ENCODE measurements at places on chromosomes 11 and 22.

DNA sequence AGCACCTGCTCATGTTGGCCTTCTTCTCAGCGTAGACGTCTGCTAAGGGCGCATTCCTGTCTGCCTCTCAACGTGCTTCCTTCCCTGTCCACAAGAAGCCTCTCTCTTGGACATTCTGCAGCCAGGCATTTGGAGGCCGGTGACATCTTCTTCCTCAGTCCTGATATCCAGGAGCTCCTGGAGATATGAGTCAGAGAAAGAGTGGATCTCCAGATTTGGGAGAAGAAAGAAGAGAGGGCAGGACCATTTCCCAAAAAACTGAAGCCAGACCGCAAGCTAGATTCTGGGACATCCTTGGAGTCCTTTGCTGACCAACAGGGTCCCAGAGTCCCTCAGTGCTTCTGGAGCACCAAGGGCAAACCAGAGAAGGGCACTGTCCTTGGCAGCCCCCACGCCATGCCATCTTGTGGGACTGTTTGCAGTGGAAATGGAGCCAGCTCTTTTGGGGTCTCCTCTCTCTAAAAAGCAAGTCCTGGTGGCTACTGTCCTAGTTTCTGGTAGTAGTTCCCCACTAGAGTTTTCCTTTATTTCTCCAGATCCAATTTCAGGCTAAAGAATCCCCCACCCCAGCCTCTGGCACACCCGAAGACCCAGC lies 36.1 kb upstream of the SYT13 start:
- DNase-seq: no peak

DNA sequence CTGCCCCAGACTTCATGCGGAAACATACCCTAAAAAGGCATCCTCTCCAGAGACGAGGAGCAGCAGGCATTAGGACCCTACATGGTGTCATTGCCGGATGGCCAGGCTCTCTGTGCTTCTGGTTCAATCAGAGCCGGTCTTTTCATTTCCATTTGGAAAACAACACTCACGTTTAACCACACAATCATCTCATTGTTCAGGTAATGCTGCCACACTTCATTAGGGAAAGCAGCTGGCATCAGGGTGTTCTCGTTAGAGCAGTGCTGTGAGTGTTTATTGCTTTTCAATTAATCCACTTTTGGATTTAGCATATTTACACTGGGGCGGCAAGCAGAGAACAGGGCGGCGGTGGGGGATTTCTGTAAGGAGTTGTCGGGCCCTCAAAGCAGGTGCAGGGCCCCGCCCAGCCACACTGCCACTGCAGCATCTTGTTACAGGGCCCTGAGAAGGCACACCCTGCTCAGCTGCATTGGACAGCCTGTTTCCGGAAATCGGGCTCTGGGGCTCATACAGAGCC lies 338.6 kb downstream of the SHANK2 start:
- no peak for DNase-seq

DNA sequence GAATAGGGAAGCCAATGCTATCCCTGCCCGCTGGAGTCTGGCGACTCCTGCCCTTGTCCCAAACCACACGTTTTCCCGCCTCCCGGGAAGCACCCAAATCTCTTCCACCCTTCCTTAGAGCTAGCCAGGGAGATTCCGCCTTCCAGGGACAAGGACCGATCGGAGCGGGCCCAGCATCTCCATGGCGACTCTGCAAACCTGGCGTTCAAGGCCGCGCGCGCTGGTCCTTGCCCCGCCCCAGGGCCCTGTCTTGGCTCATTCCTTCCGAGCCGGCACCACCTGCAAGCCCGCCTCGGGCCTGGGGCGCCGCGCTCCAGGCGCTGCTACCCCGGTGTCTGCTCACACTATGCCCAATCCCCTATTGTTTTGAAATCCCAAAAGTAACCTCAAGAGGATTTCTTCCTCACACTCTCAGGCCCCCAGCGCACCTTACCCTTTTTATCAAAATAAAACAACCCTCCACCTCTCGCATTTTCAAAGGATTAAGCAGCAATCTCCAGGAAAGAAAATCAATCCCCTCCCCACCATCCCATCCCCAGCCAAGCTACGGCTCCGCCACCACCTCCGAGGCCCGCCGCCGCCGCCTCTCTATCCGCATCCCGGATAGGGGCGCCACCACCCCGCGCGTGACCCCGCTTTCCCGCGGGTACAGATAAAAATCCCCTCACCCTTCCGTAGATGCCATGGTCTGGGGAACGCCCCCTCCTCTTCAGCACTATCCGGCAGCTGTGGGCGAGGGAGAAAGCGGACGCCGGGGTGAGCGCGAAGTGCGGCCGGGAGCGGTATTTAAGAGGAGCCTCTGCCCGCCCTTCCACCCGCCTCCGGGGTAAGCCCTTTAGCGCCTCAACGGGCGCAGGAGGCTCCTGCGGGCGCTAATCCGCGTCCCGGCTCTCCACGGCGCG lies 825 bp downstream of the SLC1A2 start:
- no peak for DNase-seq

- DNase-seq: no peak
Measured at GRCh38 chr11:69518081-69518950, 36.9 kb downstream of the LINC01488 start.
